ENCODE measurements at places on chromosomes 13 and 19.

- no peak for DNase-seq
Observed at GRCh38 chr19:51980116-51980736, 6.4 kb downstream of the ZNF350 start.

GRCh38 chr19:18440936-18441803 lies 3.2 kb upstream of the ISYNA1 start:
- DNase-seq, result no peak

DNA sequence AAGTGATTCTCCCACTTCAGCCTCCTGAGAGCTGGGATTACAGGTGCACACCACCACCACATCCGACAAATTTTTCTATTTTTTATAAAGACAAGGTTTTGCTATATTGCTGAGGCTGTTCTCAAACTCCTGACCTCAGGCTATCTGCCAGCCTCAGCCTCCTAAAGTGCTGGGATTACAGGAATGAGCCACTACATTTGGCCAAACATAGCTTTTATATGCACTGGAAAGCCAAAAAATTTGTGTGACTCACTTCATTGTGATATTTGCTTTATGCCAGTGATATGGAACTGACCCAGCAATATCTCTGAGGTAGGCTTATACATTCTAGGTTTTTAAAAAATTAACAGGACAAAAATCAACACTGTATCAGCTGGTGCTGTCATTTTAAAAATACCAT lies 26.8 kb upstream of the ACOD1 start:
- no peak for DNase-seq

GRCh38 chr19:10517760-10518443 lies 655 bp upstream of the S1PR5 start:
- no peak for DNase-seq

DNA sequence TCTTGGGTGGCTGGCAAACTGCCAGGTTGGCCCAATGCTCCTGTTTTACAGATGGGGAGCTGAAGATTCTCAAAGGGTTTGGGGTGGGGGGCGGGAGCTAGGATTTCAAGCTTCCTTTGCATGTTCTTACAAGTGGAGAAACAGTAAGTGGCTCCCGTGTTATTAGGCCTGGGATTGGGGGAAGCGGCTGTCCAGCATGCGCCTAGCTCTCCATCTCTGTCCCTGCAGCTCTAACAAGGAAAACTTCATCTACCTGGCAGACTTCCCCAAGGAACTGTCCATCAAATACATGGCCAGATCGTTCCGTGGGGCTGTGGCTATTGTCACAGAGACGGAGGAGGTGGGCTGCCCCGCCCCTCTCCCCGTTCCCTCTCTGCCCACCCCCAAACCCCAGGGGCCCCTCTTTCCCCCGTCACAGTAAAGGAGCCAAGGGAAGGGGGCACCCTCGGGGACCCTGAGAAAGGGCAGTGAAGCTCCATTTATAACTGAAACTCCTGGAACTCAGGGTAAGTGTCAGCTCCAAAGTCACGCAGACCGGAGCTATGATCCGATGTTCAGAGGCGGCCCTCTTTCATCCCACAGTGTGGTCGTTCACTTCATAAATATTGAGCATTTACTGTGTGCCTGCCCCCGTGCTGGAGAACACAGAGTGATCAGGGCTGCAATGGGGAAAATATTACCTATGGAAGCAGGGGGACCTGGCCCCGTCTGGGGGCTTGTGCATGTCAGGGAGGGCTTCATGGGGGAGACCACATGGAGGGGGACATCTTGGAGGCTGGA lies 14.9 kb upstream of the PSMD8 start:
- DNase-seq, result no peak

- DNase-seq, result no peak
Observed at GRCh38 chr13:72552731-72553130, 174.7 kb downstream of the MZT1 start.

- no peak for DNase-seq
Observed at GRCh38 chr19:49594993-49595818, 4.2 kb downstream of the PRR12 start.

GRCh38 chr13:27792393-27793218 lies at the start of gene GSX1:
Gene GSX1 (plus strand): TSS chr13:27792483. CDS start chr13:27792691, 208 bp downstream.
- no peak for DNase-seq

All from SHP77 (cell line).